Hepatic stellate cell (primary cell): ENCODE measurements at places on chromosomes 12 and 14.
A peak's percentile ranks its signal among the peaks of the same experiment; 100 is the strongest.

DNA sequence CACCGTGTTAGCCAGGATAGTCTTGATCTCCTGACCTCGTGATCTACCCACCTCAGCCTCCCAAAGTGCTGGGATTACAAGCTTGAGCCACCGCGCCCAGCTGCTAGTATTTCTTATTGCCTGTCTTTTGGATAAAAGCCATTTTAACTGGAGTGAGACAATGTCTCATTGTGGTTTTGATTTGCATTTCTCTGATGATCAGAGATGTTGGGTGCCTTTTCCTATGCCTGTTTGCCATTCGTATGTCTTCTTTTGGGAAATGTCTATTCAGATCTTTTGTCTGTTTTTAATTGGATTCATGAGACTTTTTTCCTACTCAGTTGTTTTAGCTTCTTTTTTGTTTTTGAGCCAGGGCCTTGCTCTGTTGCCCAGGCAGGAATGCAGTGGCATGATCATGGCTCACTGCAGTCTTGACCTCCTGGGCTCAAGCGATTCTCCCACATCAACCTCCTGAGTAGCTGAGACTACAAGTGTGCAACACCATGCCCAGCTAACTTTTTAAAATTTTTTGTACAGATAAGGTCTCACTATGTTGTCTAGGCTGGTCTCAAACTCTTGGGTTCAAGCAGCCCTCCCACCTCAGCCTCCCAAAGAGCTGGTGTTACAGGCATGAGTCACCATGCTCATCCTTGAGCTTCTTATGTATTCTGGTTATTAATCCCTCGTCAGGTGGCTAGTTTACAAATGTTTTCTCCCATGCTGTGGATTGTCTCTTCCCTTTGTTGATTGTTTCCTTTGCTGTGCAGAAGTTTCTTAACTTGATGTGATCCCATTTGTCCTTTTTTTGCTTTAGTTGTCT, 65.9 kb downstream of the ACACB start:
- DNase-seq, result no peak

- DNase-seq, result no peak
Observed at GRCh38 chr12:101051901-101052550, 158.0 kb downstream of the SLC5A8 start.

GRCh38 chr14:95513291-95513690, 3.2 kb downstream of the SYNE3 start:
- no peak for DNase-seq

GRCh38 chr12:110689281-110690126, 589 bp upstream of the HVCN1 start:
- DNase-seq, result peak; percentile 69

- DNase-seq, result no peak
Observed at GRCh38 chr12:117142094-117142493, 42.9 kb upstream of the TESC start.

GRCh38 chr12:57429473-57430111, 1.3 kb downstream of the R3HDM2 start:
- DNase-seq, result peak; percentile 31

GRCh38 chr12:106527356-106527755, 55.4 kb upstream of the RFX4 start:
- DNase-seq, result peak; percentile 17

GRCh38 chr14:79543967-79544697, 667.2 kb downstream of the DIO2 start:
- DNase-seq, result no peak

GRCh38 chr14:104195878-104196277, 57.5 kb downstream of the KIF26A start:
- no peak for DNase-seq
